ENCODE measurements at places on chromosomes 13 and 19. TPM values are rescaled to one million over a fixed set of nuclear protein-coding genes. Genes with fewer than 3 reads are reported as not detected.

The TGFB1 gene
- total RNA-seq = 107 TPM

The VSIG10L gene
- total RNA-seq = 1.2 TPM

The BEST2 gene
- not detected for total RNA-seq

The TNFSF13B gene
- 4.4 TPM for total RNA-seq

The FCAR gene
- not detected for total RNA-seq

The CEACAM7 gene
- not detected for total RNA-seq

The TEX26 gene
- not detected for total RNA-seq
